ENCODE measurements at places on chromosomes 7 and 10. TPM values are rescaled to one million over a fixed set of nuclear protein-coding genes. Genes with fewer than 3 reads are reported as not detected.

DNA sequence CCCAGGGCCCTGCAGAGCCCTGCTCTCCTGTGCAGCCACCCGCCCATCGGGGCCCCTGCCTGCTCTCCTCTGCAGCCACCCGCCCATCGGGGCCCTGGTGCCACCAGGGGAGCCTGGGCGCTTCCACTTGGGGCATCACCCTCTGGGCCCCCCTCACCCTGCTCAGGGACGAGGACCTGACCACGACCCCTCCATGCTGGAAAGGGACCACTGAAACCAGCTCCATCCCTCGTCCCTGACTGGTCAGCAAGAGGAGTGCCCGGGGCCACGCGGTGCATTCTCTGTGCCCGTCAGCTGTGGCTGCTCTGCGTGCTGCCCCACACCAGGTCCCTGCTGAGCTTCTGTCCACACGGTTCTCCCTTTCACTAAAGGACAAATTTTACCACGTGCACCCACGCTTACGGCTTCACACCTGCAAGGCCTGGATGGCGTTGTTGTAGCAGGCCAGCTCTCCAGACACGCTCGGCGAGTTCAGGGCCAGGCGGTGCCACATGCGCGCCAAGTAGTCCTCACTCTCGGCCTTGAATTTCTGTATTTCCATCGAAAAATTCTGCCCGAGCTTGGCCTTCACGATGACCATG lies 57.6 kb downstream of the CFAP46 start:
- no peak for DNase-seq

Gene ABCA13
- 1.0 TPM for total RNA-seq

- DNase-seq, result no peak
Measured at GRCh38 chr7:97118306-97118917, 914 bp downstream of the SDHAF3 start.

Gene CAMK1D
- total RNA-seq, result 10.1 TPM

DNA sequence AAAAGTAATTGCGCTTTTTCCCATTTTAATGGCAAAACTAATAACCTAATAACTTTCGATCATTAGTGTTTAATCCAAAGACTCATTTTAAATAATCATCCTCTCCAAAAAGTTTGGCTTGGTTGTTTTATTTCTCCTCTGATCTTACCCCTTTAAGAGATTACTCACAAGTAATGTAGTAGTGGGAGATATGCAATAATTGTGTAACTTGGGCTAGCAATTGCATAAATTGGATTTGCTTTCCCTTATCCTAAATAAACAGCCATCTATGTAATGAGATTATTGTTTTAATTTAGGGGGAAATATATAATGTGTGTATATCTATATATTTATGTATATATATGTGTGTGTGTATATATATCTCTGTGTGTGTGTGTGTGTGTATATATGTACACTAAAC lies 82.5 kb downstream of the RNLS start:
- no peak for DNase-seq

DNA sequence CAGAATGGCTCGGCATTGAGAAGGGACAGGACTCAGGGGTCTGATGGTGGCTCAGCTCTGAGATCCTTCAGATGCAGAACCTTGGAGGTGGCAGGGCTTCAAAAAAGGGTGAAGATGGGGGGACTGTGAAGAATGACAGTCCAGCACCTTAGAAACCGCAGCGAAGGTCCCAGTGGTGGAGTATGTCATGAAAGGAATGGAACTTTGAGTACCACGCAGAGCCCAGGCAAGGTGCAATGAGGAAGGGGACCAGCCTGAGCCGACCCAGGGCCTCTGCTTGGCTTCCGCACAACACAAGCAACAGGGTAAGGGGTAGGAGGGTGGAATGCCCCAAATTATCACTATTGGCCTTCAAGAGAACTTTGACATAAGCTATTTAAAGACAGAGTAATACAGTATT lies 8.2 kb upstream of the GPAM start:
- no peak for DNase-seq

- DNase-seq, result no peak
Measured at GRCh38 chr10:13907570-13907969, 320.8 kb downstream of the PRPF18 start.

- DNase-seq, result no peak
Measured at GRCh38 chr7:46929359-46929758, 652.6 kb downstream of the TNS3 start.

DNA sequence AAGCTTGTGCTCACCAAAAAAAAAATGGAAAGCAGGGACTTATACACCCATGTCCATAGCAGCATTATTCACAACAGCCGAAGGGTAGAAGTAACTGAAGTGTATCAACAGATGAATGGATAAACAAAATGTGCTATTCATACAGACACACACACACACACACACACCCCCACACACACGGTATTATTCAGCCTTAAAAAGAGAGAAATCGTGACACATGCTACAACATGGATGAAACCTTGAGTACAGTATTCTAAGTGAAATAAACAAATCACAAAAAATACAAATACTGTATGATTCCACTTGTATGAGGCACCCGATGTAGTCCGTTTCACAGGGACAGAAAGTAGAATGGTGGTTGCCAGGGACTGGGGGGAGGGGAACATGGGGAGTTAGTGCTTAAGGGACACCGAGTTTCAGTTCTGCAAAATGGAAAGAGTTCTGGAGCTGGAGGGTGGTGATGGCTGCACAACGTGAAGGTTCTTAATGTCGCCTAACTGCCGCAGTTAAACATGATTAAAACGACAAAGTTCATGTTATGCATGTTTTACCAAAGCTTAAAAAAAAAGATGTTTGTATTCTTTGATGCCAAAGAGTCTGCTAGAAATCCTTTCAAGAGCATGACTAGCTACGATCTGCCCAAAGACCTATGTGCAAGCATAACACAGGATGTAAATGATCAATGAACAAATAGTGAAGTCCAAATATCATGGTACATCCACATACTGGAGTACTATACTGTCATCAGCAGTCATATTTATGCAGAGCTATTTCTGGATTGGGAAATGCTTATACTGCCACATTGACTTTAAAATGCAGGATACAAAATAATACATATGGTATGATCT lies 7.2 kb downstream of the TNS3 start:
- no peak for DNase-seq

DNA sequence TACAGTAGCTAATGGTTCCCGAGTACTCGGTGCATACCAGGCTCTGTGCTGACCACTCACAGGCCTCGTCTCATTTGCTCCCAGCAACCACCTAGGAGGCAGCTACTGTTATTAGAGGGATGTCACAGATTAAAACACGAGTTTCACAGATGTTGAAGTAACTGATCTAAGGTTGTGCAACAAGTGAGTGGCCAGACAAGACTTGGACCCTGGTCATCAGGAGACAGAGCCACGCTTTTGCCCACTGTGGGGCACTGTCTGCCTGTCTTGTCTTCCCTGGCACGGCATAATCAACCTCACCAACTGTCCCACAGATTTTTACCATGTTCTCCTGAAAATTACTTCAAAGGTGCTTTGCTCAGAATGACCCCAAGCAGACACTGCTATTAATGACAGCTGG lies 111.6 kb upstream of the HABP2 start:
- no peak for DNase-seq

Gene ANXA11
- 14.0 TPM for total RNA-seq

DNA sequence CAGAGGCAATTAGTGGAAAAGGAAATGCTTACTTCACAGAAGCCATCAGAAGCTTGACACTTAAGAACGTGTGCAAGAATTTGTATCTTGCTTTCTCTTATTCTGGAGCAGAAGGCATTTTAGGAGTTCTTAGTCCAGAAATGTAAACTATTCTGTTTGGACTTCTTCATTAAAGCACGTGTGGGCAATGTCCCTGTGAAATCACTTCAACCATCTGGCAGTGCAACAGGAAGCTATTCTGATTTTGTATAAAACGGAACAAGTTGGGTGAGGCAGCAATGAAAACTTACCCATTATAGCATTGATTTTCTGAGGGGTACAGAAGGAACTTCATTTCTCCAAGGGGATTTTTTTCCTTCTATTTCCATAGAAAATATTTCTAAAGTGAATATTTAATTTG lies 21.3 kb upstream of the ARHGAP21 start:
- no peak for DNase-seq

- DNase-seq, result no peak
Measured at GRCh38 chr7:135449436-135449835, 60.5 kb downstream of the CNOT4 start.

DNA sequence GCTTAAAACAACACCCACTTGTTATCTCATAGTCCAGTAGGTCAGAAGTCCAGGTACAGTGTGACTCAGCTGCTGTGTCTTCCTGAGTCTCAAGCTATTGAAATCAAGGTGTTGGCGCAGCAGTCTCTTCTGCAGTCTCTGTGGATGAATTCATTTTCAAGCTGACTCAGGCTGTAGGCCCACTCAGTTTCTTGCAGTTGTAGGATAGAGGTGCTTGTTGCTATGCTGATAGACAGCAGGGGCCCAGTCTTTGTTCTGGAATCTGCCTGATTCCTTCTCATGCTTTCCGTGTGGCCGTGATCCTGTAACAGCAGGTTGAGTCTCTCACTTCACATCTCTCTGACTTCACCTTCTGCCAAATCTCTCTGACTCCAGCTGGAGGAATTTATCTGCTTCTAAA lies 400.4 kb upstream of the POM121L12 start:
- no peak for DNase-seq

DNA sequence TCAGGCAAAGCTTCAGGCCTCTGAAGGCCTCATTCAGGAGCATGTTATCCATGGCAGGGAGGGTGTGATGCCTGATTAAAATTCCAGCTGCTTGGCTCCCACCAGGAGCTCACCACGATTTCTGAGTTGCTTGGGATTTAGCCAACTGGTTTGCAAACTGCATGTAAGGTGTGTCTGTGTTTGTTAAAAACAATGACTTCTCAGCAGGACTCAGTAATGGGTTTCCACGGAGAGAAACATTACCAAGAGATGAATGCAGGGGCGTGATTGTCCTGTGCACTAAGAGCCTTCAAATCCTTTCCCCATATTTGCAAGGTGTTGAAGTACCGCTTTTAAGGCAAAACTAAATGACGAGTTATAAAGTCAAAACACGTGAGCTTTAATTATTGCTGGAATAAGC lies 88.8 kb upstream of the BTBD16 start:
- no peak for DNase-seq

- no peak for DNase-seq
Measured at GRCh38 chr7:28539289-28539981, 127.1 kb downstream of the CREB5 start.

Gene AOAH
- 26.7 TPM for total RNA-seq

- no peak for DNase-seq
Measured at GRCh38 chr10:78957471-78958039, 111.2 kb upstream of the ZMIZ1 start.

GRCh38 chr7:122919643-122920181 lies 33.5 kb upstream of the CADPS2 start:
- no peak for DNase-seq

DNA sequence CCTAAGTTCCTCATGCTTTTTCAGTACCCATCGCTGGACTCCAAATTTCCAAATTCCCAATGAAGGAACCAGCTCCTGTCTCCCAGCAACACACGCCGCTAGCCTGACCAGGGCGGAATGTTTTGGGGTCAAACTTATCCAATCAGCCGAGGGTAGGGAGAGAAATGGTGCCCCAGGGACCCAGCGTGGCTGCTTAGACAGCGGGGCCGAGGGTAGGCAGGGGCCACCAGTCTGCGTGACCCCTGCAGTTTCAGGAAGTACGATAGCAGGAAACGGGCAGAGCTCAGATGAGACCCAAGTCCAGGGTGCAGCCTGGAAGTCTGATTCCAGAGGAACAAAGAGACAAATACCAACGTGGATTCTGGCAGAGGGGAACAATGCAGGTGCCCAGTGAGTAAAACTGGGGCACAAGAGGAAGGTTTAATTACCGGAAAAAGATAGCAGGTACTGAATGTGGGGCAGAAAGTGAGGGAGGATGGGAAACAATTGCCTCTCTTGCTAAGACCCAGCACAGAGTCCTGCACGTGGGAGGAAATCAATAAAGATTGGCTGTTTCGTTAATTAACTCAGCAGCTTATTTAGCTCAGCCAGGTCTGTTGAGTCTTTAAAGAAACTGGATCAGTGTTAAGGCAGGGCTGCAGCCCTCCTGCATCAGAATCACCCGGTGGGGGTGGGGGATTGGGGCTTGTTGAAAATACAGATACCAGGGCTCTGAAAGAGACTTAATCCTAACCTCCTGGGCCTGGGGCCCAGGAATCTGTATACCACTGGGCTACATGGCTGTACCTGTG lies 50.4 kb upstream of the NFE2L3 start:
- DNase-seq, result peak; percentile 40

Gene EVX1
- total RNA-seq, result not detected

DNA sequence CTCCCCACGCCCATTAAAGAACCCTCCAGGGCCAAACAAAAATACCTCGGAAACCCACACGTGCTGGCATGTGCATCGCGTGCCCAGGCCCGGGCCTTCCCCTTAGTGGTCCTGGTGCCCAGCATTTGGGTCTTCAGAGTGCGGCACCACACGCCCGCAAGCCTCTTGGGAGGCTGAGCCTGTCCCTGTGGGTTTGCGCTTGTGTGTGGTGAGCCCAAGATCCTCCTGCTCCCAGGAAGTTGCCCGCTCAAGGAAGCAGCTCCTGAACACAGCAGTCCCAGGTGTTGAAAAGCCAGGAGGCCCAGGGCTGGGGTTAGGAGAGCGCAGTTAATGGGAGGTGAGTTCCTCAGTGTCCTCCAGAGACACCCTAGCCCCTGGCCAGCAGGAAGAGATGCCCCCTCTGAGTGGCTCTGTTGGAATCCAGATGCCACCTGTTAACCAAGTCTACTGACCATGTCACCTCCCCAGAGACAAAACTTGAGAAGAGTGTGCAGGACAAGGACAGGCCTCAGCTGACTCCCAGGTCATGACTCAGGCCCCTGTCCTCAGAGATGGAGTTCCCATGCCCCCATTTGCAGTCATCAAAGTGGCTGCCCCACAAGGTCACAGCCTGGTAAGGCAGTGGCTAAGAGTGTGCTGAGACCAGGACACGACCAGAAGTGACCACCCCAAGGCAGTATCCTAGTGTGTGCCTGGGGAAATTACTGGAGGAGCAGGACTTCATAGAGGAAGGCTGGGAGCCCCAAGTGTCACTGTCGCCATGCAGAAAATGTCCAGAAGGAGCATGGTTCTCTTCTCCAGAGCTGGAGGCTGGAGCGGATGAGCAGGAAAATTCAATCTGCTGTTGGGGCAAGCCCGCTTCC lies 5.2 kb downstream of the FZD9 start:
- no peak for DNase-seq

Gene CALML3
- not detected for total RNA-seq

DNA sequence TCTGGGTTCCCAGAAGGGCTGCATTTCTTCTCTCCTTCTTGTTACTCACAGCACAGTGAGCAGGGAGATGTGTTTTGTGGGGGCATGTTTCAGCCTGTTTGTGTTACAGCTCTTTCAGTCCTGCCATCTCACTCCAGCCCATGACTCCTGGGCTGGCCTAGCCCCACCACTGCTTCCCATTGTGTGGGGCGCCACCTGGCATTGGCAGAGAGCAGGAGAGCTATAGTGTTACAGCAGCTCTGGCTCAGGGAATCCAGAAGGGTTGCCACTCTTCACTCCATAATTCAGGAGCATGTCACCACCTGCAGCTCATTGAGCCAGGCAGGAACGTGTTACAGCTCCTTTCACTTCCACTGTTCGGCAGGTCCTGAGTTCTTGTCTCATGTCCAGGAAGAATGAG lies 30.0 kb downstream of the CLDN12 start:
- DNase-seq, result no peak

- DNase-seq, result no peak
Measured at GRCh38 chr7:134654104-134654775, 7.6 kb downstream of the BPGM start.
